NCI-H526 (cell line): ENCODE measurements at places on chromosomes 6 and 20.

GRCh38 chr6:8707956-8708772, 272.8 kb upstream of the SLC35B3 start:
- peak; percentile 68 for DNase-seq

GRCh38 chr6:156231026-156231765, 546.0 kb upstream of the ARID1B start:
- no peak for DNase-seq

DNA sequence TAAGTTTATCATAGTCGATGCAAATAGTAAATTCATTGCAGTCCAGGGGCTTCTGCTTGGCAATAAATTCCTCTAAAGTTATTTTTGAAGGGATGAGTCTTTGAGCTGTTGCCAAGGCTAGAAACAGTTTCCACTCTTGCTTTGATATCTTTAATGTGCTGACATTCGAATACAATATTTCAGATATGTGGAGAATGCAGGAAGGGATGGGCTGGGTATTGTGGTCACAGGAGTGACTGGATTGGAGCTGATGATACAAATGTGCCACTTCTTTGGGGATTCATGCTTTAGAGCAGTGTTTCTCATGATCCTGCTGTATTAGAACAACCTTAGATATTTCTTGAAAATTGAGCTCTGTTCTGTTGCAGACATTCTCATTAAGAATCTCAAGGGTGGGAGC, 139.0 kb downstream of the PRDM13 start:
- no peak for DNase-seq

- DNase-seq: no peak
Observed at GRCh38 chr6:145670311-145670710, 65.0 kb downstream of the EPM2A start.

GRCh38 chr6:49252901-49253300, 210.2 kb downstream of the MMUT start:
- no peak for DNase-seq

DNA sequence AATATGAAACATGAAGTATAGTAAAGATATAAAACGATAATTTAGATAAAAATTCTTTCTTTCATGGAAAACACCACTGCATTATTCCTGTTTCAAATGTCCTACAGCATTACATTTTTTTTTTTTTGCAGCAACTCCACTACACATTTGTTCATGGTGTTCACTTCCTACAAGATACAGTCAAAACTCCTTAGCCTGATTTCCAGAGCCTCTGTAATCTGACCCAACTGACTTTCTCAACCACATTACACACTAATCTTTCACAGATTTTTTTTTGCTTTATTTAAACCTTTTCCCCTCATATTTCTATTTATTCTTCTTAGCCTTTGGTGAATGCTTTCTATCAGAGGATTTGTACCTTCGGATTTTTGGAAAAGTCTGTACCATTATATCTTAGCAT, 176.5 kb upstream of the PDE7B start:
- DNase-seq: no peak

DNA sequence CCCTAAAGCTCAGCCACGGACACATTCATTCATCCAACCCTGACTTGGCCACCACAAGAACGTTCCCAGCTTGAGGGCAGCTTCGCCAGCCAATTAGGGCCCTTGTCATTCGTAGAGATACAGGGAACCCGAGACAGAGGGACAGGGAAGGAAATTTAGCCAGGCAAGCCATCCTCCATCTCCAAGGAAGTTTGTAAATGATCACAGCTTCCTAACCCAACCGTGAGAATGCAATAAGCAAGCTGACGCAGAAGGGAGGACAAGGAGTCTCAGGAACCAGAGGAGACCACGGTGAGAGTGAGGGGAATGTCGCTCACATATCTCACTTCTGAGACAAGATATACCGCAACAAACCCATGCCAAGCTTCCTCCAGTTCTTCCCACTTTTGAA, 1.4 kb downstream of the TRAM2 start:
- DNase-seq: no peak

- DNase-seq: no peak
Observed at GRCh38 chr6:90256698-90257485, 39.8 kb downstream of the BACH2 start.

DNA sequence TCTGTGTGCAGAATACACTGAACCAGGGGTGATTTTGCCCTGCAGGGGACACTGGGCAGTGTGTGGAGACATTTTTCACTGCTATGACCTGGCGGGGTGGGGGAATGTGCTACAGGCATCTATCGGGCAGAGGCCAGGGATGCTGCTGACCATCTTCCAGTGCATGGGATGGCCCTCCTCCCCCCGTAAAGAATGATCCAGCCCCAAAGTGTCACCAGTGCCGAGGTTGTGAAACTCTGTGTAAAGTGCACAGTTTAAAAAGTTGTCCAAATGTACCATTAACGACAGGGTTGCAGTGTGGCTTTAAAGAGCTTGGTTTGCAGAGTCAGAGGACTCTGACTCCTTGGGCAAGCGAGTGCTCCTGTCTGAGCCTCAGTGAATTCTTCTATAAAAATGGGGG, 72.1 kb downstream of the SULF2 start:
- no peak for DNase-seq

DNA sequence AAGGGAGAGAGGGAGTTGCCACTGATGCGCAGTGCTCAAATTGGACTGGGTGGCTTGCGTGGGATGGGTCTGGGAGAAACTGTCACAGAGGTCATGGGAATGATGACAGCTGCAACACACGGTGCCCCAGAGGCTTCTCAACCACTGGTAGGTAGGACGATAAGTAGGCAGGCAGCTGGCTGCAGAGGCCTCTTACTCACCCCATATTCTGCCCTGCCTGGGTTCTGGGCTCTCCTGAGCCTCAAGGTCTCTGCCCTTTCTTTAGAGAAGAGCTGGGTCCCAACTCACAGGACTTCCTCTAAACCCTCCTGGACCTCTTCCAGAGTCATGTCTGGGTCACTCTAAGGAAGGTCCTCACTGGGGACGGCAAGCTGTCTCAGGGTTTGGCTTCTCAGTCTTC, 37.2 kb upstream of the RNF24 start:
- no peak for DNase-seq

DNA sequence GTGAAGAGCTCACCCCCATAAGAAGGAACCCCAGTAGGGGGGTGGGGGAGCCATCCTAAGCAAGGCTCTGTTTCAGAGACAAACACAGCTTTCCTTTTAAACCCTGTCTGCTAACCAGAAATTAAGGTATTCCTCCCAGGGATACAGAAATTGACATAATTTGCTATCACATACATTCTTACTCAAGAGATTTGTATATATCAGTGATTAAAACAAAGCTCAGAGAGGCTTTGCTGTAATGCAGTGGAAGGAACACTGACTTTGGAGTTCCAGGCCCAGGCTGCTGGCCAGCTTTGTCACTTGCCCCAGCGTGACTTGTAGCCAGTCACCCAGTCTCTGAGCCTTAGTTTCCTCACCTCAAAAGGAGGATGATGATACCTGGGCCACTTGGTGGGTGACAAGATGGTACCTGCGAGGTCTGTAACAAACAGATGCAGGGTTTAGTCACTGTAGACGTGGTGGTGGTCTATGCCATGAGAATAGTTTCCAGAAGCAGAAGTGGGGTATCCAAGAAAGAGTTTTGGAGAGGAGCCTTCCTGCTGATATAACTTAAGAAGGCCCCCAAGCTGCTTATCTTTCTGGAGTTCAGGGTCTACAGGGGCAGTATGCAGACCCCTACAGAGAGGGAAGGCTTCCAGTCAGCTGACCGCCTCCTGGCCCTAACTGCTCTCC, 3.2 kb upstream of the FOXF2 start:
- no peak for DNase-seq

- no peak for DNase-seq
Observed at GRCh38 chr6:87074101-87074621, 20.7 kb downstream of the CGA start.

DNA sequence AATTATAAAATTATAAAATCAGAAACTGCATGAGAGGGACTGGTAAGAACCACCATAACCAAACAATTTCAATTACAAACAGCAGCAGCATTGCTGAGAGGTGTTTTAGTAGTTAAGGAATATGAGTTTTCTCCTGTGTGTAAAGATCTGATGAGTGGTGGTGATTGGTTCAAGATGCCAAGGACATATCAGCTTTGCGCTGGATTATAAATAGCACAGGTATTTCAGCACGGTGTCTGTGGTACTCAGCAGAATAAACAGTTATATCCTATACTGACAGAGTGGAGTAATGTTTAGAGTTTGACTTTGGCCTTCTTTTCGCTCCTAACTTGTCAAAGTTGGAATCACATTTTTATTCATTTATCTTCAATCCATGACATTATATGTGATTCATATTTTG, 501.0 kb downstream of the CDH26 start:
- DNase-seq: no peak

- no peak for DNase-seq
Observed at GRCh38 chr20:61662226-61662967, 403.3 kb downstream of the TAF4 start.

DNA sequence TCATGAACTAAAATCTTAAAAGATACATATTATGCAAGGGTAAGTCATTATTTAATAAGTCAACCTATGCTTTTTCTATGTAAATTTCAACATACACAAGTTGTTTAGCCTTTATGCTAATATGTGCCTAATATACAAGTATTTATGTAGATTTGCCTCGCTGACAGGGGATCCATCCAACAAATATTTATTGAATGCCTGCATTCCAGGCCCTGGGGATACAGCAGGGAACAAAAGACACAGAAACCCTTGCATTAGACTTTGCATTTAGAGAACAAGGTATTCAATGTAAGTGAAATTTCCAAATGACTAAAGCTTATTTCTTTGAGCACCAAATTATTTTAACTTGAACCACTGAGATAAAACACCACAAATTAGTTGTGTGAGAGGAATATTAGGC, 19.1 kb downstream of the SERINC1 start:
- DNase-seq: no peak

GRCh38 chr6:40342723-40343122, 244.4 kb downstream of the LRFN2 start:
- DNase-seq: no peak

DNA sequence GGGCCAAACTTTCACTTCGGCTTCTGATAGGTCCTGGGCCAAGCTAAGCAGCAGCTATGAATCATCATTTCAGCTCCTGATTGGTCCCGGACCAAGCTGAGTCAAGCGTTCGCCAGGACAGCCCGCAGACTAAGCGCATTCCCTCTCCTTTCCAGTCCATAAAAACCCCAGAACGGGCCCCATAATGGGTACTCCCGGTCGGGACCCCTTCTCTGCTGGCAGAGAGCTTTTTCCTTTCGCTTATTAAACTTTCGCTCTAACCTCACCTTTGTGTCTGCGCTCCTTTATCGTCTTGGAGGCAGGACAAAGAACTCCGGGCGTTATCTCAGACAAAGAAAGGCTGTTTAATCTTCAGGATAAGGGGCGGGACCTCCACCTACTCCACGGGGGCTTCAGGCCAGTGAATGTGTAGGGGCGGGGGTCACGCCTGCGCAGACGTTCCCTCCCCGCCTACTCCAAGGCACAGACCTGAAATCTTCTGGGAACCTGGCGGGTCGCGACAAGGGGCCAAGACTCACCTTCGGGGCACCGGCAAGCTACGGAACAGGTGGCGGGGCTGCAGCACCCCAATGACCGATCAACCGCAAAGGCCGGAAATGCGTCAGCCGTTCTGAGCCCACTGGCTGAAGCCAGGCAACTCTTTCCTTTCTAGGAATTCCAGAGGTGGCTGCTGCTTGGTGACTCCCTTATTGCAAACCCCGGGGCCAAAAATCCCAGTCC, at the start of gene ZSCAN31:
ZSCAN31 (minus strand) TSS at position 585 of the 720 bp plus-strand sequence. CDS start 6,465 bp downstream, outside the sequence.
- peak; percentile 87 for DNase-seq

GRCh38 chr6:150631283-150631983, 31.7 kb downstream of the PLEKHG1 start:
- no peak for DNase-seq

DNA sequence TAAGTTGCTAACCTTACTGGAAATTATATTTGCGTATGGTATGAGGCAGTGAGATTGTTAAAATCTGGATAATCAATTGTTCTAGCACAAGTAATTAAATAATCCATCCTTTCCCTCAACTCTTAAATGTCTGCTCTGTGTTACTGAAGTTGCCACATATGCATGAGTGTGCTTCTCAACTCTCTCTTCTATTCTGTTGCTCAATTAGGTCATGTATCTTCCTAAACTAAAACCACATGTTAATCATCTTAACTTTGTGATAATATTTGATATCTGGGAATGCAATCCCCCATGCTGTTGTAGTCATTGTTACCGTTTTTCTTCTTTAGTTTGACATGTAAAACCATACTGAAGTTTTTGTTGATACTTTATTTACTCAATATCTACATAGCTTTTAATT, 63.5 kb upstream of the STMND1 start:
- DNase-seq: no peak

GRCh38 chr20:62133864-62134263, 9.3 kb downstream of the PSMA7 start:
- no peak for DNase-seq

GRCh38 chr20:20273286-20273685, 94.6 kb upstream of the INSM1 start:
- DNase-seq: no peak

DNA sequence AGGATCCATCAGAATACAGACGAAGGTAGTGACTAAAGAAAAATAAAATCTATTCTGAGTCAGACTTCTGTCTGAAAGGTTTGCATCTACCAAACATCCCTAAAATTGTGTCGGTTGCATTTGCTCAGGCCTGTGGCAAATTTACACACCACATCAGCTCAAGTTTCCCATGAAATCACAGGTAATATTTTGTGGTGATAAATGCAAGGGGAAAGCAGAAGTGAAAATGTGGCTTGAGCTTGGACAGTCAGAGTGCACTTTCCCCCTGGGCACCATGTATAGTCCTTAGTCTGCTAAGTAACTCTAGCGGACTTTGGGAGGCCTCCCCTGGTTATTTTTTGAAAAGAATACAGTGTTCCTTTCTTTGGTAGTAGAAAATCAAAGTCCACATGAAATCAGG, 159.1 kb downstream of the PKHD1 start:
- no peak for DNase-seq

GRCh38 chr6:121305957-121306607, 28.2 kb downstream of the TBC1D32 start:
- peak; percentile 58 for DNase-seq

- DNase-seq: no peak
Observed at GRCh38 chr6:107060704-107061103, 32.7 kb downstream of the MTRES1 start.

GRCh38 chr6:54096811-54097210, 14.4 kb upstream of the MLIP start:
- DNase-seq: no peak

- no peak for DNase-seq
Observed at GRCh38 chr6:142458836-142459235, 157.0 kb downstream of the ADGRG6 start.

GRCh38 chr6:24529985-24530384, 35.2 kb downstream of the ALDH5A1 start:
- DNase-seq: no peak

- no peak for DNase-seq
Observed at GRCh38 chr6:572596-573265, 84.2 kb downstream of the HUS1B start.

GRCh38 chr6:54681267-54681666, 165.3 kb upstream of the FAM83B start:
- DNase-seq: no peak

DNA sequence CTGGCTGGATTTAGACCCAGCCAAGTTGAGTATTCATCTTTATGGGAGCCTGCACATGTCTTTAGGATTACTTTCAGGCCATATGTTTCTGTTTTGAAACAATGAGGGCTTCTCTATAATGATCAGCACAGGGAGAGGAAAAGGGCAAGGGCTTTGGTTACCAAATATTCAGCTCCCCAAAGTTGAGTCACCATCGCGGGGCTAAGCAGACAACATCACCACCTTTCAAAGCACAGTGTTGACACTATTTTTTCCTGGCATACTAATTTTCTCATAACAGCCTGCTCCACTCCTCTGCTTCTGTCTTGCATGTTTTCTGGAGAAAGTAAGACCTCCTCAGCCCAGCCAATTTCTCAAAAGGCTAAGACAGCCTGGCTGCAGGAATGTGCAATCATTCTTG, 4.9 kb downstream of the SCML4 start:
- no peak for DNase-seq
